ENCODE measurements at places on chromosomes 5 and 9.

- DNase-seq = no peak
These were observed 97.1 kb upstream of the LRRTM2 start for GRCh38 chr5:138972230-138972629.

DNA sequence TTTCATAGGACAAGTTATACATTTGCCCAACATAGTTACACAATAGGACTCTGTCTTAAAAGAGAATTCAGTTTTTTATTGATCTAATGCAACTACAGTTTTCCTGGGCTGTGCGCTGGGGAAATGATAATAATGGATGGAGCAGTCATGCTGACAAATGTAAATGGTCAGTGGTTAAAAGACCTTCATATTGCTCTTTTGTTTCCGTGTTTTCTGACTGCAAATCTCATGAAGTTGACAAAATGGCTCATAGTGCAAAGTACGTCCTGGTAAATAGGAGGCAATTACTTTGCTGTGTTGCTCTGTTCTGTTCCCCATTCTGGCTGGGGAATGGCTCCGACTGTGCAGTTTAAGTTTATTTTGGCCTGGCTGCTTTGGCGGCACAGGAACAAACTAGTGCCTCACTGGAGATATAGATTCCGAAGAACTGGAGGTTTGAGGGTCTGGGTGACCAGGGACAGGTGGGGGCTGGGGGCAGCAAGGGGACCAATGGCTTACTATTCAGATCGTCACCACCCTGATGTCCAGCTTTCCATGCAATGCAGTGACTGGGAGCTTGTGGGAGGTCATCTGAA, 54.3 kb downstream of the PTTG1 start:
- no peak for DNase-seq

- DNase-seq = no peak
These were observed 118.0 kb downstream of the VAV2 start for GRCh38 chr9:133874060-133874657.

DNA sequence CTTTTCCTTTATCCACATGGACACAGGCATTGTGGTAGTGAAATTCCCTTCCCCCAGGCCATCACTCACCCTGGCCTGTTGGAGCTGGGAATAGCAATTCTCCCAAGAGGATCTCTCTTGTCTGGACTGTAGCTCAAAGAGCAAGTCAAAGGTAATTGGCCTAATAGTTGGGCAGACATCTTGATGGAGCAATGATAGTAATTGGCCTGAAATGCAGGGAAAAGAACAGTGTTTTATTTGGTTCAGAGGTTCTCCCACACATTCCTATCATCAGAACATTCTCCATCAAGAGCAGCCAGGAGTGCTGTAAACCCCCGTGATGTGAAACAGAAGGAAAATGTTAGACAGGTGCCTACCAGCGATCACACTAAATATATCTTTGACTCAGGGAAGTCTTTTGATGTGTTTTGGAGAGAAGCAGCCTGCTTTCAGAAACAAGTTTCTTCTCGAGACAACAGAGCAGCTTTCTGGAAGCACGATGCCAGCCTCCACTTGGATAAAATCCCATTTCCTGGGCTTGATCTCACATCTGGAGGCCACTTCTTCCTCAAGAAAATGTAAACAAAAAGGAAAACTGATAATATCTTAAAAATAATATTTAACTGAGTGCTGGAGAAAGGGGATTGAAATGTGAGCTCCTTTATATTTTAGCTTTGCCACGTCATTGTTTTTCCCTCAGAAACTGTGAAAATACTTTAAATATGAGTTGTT, 198.1 kb upstream of the WWC1 start:
- DNase-seq = no peak

- no peak for DNase-seq
These were observed 212.9 kb downstream of the MARCHF11 start for GRCh38 chr5:15966651-15967050.

DNA sequence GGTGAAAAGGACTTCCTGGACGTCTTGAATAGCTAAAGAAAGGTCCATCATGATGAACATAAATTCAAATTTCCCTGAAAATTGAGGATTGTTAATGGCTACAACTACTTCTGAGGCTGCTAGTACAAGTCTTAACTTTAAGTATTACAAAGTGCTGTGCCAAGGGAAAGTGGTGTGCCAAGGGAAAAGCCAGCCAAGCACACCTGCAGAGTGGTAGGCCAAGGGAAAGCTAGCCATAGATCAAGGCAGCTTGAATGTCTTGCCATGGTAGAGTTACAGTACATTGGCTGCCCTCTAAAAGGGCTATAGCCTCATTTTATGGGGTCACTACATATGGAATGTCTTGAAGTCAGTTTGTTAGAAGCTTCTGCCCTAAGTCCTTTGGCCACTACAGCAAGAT, 64.2 kb downstream of the SPEF2 start:
- no peak for DNase-seq

DNA sequence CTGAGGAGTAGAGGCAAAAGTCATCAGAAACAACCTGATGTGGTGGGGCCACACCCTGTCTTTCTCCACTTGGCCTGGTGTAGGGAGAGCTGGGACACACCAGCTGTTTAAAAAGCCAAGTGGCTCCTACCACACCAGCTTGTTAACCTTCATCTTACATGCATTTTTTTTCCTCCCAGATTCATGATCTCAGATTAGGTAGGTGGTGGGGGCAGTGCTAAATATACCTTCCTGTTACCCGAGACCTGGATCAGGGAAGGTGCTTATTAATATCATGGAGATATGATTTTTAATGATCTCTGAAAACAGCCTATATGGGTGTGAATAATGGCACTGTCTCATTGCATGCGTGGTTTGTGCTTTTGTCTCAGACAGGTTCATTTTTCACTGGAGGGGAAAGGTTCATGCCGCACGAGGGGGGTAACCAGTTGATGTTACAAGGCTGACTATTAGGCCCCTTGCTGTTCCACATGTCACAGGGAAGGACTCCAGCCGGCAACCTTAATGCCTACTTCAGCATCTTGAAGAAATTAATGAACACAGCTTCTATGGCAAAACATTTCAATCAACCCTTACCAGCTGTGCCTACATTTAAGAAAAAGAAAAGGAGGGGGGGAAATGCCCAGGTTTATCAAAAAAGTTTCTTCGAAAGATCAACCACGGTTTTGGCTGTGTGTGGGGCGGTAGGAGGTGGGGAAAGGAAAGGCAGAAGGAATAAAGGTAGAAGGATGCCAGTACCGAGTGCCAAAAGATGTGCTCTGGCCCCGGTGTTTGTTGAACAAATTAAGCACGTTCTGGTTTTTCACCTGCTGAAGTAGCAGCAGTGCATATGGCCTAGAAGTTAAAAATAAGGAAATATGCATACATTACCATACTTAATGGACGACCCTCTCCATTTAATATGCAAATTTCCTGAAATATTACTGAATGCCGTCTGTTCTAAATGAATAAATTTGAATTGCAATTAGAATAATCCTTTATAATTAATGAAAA, 185.4 kb downstream of the EBF1 start:
- DNase-seq = no peak

GRCh38 chr5:129629575-129629974, 118.3 kb upstream of the MINAR2 start:
- no peak for DNase-seq

DNA sequence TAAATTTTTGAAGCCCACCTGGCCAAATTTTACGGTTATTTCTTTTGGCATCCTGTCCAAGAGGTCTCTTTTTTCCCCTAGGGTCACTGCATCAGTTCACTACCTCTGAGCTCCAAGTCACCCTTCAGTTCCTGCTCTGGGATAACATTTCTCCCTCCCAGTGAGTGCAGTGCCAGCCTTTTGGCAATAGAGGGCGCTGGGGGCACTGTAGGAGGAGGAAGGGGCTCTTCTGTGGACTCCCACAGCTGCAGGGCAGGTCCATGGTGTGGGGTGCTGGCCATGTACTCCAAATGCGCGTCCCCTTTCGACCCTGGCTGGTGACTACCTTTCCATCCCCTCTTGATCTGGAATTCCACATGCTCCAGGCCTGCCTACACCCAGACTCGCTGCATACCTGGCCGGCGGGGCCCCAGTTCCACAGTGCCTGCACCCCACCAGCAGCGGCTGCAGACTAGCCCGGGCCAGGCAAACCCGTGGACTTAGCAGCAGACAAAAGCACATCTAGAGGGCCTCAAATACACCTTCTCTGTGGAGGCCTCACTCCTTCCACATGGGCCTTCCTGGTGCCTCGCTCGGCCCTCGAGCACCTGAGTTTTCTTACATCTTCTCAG, 20.3 kb upstream of the NINJ1 start:
- DNase-seq = no peak

- no peak for DNase-seq
These were observed 1.4 kb downstream of the DAB2 start for GRCh38 chr5:39423331-39423751.

- DNase-seq = no peak
These were observed 25.5 kb downstream of the MTRR start for GRCh38 chr5:7894439-7894838.

- peak; percentile 21 for DNase-seq
These were observed 33.1 kb downstream of the RASA1 start for GRCh38 chr5:87300744-87301143.

DNA sequence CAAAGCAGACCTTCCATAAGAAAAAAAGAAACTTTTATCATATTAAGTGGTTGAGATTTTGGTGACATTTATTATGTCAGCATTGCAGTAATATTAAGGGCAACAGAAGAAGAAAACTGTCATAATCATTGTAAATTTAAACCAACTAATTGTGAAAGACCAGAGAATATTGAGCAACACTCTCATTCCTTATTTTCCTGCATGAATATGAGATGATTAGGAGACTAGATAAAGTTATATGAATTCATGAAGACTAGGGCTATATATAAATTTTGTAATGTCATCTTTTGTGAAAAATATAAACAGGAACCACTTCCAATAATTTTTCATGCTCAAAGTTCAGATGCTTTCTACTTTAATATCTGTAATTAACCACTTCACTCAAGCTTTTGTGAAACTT, 974.5 kb upstream of the CDH10 start:
- no peak for DNase-seq

- DNase-seq = no peak
These were observed 86.9 kb downstream of the CYFIP2 start for GRCh38 chr5:157352756-157353340.

- no peak for DNase-seq
These were observed 31.9 kb downstream of the ANKRD33B start for GRCh38 chr5:10595672-10596309.

- no peak for DNase-seq
These were observed 601 bp downstream of the ERGIC1 start for GRCh38 chr5:172834415-172835289.

- no peak for DNase-seq
These were observed 15.9 kb upstream of the TNFAIP8 start for GRCh38 chr5:119339965-119340364.

DNA sequence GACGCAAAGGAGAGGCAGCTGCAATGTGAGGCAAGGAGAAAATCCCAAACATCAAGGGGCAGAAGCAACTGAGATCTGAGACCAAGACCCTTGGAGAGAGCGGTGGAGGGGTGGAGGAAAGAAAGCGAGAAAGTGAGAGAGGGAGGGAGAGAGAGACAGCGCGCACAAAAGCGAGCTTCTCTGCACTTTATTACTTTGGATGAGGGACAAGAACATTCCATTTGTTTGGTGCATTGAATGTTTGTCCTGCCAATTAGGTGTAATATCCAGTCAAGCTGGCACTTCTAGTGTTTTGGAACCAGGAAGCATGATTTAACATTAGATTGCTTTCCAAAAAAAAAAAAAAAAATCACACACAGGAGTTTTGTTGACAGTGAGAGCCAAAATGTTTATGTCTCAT, 1.4 kb downstream of the CAST start:
- DNase-seq = no peak

- no peak for DNase-seq
These were observed 406.4 kb upstream of the ZNF462 start for GRCh38 chr9:106456581-106456980.

GRCh38 chr5:78787783-78788182, 139.2 kb upstream of the LHFPL2 start:
- DNase-seq = no peak

DNA sequence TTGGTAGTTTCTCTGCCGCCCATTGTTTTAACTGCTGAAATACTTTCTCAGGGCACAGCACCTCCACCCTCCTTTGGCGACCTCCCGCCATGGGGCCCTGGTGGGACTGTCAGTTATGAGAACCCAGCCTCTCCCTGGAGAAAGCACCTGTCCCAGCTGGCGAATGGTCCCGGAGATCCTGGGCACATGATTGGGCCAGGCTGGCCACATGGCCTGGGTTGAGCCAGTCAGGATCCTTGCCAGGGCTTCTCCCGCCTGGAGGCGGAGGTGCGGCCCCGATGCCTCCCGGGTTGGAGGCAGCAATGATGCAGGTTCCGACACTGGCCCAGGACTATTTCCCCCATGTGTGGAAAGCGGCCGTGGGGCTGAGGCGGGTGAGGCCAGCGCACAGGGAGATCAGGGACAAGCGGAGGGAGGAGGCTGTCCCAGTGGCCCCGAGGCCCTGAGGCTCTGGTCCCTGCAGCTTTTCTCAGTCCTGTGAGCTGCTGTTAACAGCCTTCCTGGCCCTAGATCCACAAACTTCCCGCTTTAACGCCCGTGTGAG, 13.6 kb downstream of the UNC5A start:
- no peak for DNase-seq

- DNase-seq = no peak
These were observed 68.6 kb downstream of the XRCC4 start for GRCh38 chr5:83145882-83146331.

GRCh38 chr5:127846884-127847283, 143.7 kb downstream of the CCDC192 start:
- DNase-seq = no peak

DNA sequence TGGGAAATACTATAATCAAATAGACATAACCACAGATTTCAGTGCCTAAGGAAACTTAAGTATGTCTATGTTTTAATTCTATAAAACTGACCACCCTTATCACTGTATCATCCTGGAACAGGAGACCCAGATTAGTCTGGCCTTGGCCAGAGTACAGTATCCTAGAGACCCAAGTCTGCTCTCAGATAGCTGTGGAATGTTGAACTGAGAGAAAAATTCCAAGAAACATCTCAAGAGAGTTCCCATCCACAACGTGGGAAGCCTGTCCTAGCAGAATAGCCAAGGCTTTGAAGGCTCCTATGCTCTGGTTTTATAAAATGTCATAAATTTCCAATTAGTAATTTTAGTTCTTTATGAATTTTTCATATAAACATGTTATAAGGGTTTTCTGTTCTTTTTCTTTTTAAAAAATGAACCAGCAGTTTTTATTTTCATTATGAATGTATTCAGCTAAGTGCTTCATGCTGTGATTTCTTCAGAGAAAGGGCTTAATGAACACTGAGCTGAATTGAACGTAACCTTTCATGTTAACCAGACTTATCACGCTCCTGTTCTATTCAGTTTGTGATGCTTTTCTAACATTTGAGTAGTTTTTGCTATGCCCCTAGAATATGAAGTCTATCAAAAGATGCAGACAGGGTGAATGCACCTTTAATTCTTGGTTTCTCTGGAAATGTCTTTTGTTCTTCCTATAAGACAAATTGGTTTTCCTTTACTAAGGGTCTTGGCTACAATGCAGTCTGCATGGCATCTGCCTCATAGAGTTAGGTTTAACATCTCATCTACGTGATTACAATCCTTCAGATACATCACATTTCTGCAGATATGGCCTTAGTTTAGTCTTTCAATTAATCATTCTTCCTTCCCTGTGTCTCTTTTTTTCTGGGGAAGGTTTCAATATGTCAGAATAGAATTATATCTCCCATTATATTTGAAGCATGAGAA, 230.8 kb downstream of the CYLC2 start:
- DNase-seq = no peak

- no peak for DNase-seq
These were observed 256.3 kb downstream of the SMARCA2 start for GRCh38 chr9:2271426-2271825.

Data from stimulated activated CD4-positive, alpha-beta T cell treated with anti-CD3 and anti-CD28 coated beads, TNF-alpha, amount 100 ng/mL, for 4 hours (primary cell).